ENCODE measurements at places on chromosomes 11 and 22.
A peak's percentile ranks its signal among the peaks of the same experiment; 100 is the strongest.

DNA sequence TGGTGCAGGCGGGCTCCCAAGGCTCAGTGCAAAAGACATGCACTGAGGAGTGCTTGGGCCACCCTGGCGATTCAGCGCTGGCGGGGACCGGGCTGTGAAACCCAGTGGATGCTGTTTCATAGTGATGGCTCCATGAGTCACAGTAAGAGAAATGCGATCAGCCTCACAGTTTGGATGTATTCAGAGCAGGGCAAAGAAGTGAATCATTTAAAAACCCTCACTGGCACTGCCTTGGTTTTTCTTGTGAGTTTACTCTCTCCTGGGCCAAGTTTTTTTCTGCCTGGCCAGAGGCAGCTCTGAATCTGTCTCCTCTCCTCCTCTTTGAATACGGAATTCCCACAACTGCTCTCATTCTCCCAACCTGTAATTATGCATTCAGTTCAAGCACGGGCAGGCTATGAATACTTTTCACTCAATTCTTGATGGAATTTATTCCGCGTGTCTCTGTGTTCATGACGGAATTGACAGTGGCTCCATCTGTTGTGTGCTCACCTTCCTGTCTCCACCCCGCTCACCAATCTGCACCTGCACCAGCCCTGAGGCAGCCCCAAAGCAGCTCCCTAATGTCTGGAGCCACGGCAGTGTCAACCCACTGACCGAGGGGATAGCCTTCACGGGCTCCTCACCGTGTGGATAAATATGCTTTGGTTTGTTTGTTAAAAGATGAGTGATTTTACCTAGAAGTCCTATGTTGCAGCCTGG is 14.9 kb downstream of the ADAMTS8 start:
- no peak for DNase-seq

- DNase-seq: no peak
Measured at GRCh38 chr22:38900677-38901076, 28.7 kb upstream of the CBX6 start.

- DNase-seq: peak; percentile 9
Measured at GRCh38 chr11:112822478-112823274, 138.5 kb upstream of the NCAM1 start.

DNA sequence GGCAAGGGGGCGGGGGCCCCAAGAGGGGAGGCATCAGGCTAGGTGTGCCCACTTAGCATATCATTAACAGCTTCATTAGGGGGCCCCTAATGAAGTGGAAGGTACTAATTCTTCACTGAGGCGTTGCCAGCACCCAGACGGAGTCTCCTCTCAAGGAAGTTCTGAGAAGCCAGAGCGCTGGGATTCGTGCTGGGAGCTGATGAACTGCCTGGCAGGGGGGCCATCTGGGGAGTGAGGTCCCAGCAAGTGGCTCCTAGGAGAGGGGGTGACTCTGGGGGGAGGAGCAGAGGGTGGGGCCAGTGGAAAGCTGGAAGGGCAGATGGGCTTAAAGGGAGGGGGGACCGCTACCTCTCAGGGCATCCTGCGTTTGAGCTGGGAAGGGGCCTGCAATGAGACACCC is 29.8 kb downstream of the DAGLA start:
- no peak for DNase-seq

GRCh38 chr22:32318361-32318760 is 39.3 kb upstream of the RFPL3 start:
- no peak for DNase-seq

DNA sequence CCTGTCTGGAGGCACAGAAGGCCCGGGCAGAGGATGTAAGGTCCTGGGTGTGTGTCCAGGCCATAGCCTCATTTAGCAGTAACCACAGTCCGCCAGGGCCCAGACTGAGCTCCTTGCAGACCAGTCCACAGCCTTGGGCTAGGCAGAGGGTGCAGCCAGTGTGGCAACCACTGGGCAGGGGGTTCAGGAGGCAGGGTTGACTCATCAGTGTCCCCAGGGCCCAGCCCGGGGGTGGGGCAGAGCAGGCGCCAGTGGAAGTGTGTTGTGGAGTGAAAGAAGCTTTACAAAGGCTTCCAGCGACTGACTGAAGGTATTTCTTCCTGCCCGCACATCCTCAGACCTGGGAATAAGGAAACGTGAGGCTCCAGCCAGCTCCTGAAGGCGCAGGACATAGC is 27.7 kb upstream of the WNT11 start:
- no peak for DNase-seq
